NCI-H526 (cell line): ENCODE measurements at places on chromosomes 16 and 17.

GRCh38 chr17:39617446-39618245 is 9.1 kb upstream of the PPP1R1B start:
- peak; percentile 85 for DNase-seq

- DNase-seq: peak; percentile 48
These were observed 3.5 kb upstream of the LCMT1 start for GRCh38 chr16:25108054-25108453.

GRCh38 chr17:55588446-55589242 is 77.4 kb upstream of the SMIM36 start:
- DNase-seq: no peak

- DNase-seq: no peak
These were observed 10.7 kb upstream of the SMTNL2 start for GRCh38 chr17:4573669-4574068.

GRCh38 chr17:64161380-64162176 is 31.6 kb upstream of the ERN1 start:
- DNase-seq: no peak

DNA sequence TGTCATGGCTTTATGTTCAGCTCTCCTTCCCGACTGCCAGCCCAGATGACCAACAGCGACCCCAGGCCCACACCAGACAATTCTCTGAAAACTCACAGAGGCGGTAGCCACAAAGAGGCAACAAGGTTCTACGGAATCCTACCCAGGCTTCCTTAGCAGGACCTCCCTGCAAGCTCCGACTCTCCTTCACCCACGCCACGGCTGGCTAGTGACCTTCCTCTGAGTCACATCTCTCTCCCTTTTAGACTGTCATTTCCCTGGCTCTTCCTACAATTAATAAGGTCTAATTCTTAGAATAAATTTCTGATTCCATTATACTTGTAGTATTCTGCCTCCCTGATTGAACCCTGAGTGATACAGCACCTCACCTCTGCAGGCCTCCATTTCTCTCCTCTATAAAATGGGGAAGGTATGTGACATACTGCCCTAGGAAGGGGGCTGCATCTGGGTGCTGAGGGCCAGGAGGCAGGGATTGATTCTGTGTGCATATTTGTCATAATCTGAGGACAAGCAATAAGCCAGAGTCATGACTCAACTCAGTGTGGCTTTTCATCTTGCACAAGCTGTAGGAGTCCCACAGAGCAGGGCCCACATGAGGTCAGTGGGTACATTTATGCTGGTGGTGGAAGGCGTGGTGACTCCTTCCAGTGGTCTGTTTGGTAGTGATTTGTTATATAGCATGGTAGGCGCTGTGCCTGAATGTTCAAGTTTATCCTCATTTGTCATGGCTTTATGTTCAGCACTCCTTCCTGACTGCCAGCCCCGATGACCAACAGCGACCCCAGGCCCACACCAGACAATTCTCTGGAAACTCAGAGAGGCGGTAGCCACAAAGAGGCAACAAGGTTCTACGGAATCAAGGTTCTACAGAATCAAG is 46.2 kb downstream of the SMPD3 start:
- DNase-seq: no peak

GRCh38 chr17:78430892-78431691 is 52.6 kb downstream of the PGS1 start:
- DNase-seq: no peak

DNA sequence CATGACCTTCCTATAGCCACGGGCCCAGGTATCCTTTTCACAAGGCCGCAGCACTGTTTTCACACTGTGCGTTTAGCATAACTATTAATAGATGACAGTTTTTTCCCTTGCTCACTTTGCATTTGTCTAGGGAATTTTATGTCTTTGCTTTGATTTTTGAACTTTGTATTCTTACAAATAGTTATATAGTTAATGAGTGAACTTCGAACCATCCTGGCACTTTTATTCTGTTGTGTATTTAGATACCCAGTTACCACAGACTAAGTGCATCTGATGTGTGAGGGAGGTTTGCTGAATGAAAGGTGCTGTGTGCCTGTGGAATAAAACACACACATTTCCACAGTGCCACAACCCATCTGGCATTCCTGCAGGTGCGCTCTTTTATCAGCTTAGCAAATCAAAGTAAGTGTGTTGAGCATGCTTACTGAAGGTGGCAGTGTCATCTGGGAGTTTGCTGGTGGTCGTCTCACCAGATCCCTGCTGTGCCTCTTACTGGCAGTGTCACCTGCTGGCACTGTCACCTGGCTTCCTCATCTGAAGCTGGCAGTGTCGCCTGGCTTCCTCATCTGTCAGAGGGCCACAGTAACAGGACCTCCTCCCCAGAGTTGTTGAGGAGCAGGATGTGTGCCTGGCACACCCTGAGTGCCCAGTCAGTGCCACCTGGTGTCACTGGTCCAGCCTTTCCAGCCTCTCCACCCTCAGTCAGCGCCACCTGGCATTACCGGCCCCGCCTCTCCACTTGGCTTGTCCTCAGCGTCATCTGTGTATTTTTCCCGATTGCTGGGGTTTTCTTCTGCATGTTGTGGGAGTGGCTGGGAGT is 37.6 kb downstream of the USP10 start:
- no peak for DNase-seq

DNA sequence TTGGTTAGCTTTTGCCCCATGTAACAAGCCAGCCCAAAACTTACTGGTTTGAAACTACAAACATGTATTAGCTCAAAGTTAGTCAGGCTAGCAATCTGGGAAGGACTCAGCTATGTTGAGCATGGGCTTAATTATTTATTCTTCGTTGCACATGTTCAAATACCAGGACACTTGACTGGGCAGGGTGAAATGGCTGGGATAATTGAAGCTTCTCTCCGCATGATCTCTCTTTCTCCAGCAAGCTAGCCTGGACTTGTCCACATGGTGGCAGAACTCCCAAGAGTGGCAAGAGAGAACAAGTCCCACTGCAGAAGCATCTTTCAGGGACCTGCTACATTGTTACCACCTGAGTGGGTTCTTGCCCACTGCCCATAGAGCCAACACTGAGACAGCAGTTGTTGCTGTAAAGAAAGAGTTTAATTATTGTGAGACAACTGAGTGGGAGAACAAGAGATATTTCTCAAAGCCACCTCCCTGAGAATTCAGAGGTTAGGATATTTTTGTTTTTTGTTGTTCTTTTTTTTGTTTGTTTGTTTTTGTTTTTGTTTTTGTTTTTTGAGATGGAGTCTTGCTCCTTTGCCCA is 16.8 kb upstream of the ATF7IP2 start:
- no peak for DNase-seq

GRCh38 chr17:81437191-81437651 is 42.0 kb downstream of the BAHCC1 start:
- no peak for DNase-seq

DNA sequence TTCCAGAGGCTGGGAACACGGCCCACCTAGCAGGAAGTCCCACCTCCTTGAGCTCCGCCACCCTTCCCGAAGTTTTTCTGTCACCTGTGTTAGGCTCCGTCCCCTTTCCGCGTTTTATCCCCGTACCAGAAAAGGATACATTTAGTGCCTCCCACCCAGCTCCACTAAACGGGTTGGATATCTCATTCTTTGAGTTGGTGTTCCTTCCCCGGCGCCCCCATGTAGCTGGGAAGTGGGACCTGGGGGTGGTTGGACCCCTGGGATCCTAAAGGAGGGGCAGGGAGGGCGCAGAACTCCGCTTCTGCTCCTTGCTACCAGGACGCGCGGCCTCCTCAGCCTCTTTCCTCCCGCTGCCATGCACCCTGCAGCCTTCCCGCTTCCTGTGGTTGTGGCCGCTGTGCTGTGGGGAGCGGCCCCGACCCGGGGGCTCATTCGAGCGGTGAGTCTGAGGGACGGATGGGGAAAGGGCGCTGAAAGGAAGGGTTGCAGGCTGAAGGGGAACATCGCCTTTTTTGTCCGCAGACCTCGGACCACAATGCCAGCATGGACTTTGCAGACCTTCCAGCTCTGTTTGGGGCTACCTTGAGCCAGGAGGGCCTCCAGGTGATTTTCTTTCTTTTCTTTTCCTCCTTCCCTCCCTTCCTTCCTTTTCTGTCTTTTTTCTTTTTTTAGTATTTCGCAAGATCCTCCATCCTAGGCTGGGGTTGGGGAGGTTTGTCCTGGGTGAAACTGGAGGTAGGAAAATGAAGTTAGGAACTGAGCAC is 669 bp downstream of the RNF167 start:
- DNase-seq: no peak

DNA sequence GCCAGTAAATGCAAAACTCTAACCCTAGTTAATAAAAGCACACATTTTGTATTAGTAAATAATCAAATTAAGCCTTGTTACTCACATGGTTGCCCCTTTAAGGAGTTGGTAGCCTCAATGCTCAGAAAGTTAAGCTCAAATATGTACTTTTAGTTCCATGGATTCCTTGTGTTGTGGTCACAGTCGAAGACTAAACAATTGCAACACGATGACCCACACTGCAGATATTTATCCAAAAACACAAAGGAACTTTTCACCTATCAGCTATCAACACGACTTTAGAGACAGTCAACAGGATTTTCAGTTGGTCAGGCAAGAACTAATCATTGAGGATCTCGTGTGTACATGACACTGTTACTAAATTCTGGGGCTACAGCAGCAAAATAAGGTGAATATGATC is 47.4 kb upstream of the NUDT7 start:
- no peak for DNase-seq

DNA sequence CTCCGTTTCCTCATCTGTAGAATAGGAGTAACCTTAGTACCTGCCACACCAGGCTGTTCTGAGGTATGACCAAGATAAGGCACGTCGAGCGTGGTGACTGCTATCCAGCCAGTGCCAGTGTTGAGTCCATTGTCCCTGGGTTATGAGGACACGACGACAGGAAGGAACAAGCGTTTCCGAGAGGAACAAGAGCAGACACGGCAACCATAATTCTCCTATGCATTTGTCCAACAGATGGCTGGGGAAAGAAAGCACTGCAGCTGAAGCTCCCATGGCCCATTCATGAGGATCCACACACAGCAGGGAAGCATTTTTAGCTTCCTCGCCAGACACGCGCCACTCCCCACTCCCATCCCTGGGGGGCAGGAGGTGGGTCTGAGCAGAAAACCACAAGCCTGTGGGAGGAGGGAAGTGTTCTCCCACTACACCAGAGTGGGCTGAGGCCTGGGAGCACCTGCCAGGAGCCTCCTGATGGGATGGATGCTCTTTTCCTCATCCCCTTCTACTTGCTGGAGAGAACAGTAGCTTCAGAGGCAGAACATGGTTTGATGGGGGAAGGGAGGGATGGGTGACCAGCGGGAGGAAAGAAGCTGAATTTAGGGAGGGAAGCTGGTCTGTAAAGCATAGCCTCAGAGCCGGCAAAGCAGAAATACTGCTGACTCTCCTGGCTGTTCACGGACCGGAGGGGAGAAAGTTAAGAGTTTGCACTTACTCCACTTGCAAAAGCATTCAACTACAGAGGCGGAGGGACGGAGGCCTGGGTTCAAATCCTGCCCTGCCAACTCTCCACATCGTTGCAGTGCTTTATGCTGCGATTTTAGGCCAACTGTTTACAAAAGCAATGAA is 2.7 kb downstream of the COTL1 start:
- DNase-seq: no peak

DNA sequence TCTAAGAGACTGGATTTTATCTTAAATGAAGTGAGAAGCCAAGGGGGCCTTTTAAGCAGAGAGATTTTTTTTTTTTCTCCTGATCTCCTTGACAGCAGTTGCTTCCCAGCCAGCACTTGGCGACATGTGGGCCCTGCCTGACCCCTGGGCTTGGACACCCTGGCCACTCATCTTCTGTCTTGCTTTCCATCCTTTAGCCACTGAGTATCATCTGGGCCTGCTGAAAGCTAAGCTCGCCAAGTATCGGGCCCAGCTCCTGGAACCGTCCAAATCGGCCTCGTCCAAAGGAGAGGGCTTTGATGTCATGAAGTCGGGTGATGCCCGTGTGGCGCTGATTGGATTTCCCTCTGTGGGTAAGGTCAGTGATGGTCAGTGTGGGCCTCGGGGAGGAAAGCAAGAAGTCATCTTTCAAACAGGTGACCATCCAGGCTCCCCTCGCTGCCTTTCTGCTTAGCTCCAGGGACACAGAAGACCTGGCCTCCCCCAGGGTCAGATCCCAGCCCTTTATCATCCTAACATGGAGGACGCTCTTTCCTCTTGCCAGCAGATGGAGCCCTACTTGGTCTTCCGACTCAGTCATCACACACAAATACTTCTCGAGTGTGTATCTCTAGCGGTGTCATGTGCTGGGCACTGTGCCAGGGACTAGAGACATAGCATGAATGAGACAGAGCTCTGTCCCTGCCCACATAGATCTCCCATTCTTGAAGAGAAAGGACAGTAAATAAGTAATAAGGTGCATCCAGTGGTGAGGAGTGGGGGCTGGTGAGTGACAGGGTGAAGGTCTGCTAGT is 6.1 kb downstream of the DRG2 start:
- DNase-seq: no peak

GRCh38 chr17:7589891-7590691 is at the start of gene SOX15:
Gene SOX15, minus strand, starts transcription at chr17:7590094. Its CDS starts 418 bp downstream, at chr17:7589676.
- no peak for DNase-seq

GRCh38 chr17:3915581-3915994 is 677 bp downstream of the P2RX1 start:
- no peak for DNase-seq

DNA sequence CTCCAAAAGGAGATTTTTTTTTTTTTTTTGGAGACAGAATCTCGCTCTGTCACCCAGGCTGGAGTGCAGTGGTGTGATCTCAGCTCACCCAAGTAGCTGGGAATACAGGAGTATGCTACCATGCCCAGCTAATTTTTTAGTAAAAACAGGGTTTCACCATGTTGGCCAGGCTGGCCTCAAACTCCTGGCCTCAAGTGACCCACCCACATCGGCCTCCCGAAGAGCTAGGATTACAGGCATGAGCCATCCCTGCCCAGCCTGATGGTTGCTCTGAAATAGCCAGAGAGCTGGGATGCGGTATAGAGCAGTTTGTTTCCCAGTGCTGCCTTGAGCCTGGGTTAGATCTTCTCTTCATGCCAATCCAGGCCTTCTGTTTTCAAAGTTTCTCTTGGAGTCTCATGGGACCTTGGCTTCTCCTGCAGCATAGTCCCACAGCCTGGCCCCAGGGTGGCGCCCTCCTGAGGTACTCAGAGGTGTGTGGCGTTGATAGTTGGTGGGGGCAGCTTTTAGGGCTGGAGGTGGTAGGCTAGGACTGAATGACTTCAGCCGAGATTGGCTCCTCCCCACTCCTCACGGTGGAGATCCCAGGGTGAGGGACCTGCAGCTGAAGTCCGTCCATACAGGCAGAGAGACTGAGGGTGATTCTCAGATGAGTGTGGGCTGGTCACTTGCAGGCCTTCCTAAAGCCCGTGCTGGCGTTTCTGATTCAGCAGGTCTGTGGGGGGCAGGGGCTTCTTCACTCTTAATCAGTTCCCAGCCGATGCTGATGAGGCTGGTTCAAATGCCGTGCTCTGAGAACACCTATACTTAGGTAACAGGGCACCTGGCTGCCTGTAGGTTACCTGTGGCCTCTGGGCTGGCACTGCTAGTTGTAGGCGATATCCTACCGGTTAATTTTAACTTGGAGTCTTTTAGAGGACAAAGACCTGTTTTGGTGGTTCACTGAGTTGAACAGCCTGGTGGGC is 52.0 kb downstream of the TNFRSF13B start:
- no peak for DNase-seq

GRCh38 chr16:425740-426114 is 278 bp downstream of the RAB11FIP3 start:
- DNase-seq: no peak
